ENCODE measurements at places on chromosomes 3 and 15. TPM values are rescaled to one million over a fixed set of nuclear protein-coding genes. Genes with fewer than 3 reads are reported as not detected.

Gene GOLGA6A
- polyA plus RNA-seq: not detected

Gene ZNF860
- not detected for polyA plus RNA-seq

Gene TMEM45A
- 1.1 TPM for polyA plus RNA-seq

Gene IDH3A
- 86.7 TPM for polyA plus RNA-seq

Gene SAMMSON
- polyA plus RNA-seq: 2.2 TPM

Gene ZNF148
- 3.2 TPM for polyA plus RNA-seq

Gene EOMES
- polyA plus RNA-seq: not detected

Gene TMIE
- polyA plus RNA-seq: not detected

Gene HRG
- polyA plus RNA-seq: not detected

Gene CADM2
- 0.58 TPM for polyA plus RNA-seq

Gene SGO1
- 23.9 TPM for polyA plus RNA-seq

Gene ROPN1
- polyA plus RNA-seq: not detected

Gene CCR3
- polyA plus RNA-seq: not detected

Gene ALDH1A2
- 347 TPM for polyA plus RNA-seq
